ENCODE measurements at places on chromosomes 3 and 15.

DNA sequence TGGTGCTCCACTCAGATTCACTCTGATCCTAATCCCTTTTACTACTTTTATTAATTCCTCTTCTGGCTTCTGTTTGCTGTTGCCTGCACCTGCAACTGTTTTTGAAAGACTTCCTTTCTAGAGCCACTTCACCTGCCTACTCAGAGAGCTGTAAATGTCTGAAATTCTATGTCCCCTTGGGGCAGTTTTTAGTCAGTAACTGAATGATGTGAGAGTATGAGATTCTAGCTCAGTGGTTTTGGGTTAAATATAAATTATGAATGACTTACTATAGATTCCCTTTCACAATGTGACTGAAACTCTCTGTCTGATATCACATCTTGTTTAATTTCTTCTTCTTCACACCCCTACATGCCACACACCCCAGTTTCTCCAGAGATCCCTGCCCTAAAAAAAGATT is 47.8 kb upstream of the LRRC3B start:
- DNase-seq: no peak

DNA sequence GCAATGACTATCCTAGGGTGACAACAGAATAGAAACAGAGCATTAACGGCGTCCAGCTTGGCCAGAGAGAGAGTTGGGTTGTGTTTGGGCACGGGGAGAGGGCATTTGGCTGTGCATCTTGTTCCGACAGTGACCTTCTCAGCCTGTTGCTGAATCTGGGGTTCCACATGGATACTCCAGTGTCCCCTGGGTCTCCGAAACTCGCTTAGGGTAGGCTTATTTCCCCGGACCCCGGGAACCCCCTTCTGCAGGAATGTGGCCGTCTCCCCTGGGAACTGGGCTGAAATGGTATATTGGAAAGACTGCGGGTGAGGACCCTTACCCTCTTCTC is 7.9 kb downstream of the SHOX2 start:
- DNase-seq: no peak

DNA sequence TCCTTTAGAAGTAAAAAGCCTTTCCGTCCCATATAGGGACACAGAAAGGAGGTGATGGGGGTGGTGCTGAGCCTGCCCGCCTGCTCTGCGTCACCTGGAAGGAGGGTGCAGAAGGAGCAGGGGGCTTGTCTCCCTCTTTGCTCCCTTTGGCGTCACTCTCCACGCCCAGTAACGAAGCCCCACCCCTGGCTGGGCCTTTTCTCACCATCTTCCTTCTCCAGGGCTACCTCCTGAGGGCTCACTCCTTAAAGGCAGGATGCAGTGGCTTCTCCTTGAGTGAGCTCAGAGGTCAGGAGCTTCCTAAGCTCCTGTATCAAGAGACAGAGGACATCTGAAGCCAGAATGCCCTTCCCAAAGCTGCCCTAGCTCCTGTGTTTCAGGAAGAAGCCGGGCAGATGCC is 31.5 kb downstream of the SLCO3A1 start:
- DNase-seq: no peak

DNA sequence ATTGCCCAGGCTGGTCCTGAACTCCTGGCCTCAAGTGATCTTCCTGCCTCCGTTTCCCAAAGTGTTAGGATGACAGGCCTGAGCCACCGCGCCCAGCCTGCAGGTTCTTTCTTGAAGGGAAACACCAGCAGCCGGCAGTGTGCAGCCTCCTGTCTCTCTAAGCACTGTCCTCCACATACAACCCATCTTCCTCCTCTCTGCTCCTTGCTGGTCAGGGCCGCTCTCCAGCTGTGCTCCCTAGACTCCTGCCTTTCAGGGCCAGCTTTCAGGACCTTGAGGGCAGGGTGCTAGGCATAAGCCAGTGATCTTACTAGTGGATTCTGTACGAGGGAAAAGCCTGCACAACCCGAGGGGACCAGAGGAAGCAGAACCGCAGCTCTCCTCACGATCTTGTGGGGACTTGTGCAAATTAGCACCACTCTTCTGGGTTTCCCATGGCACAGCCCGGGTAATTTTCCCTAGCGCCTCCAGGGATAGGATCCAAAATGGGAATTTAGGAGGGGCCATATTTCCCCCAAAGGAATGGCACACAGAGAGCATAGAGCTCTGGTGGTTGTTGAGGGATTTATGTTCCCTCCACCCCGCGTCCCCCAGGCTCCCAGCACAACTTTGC is 18.2 kb upstream of the CORO2B start:
- no peak for DNase-seq

GRCh38 chr3:123682781-123683504 is 98.1 kb upstream of the HACD2 start:
- DNase-seq: no peak

- DNase-seq: no peak
These were observed 22.1 kb downstream of the SATB1 start for GRCh38 chr3:18403061-18403460.

DNA sequence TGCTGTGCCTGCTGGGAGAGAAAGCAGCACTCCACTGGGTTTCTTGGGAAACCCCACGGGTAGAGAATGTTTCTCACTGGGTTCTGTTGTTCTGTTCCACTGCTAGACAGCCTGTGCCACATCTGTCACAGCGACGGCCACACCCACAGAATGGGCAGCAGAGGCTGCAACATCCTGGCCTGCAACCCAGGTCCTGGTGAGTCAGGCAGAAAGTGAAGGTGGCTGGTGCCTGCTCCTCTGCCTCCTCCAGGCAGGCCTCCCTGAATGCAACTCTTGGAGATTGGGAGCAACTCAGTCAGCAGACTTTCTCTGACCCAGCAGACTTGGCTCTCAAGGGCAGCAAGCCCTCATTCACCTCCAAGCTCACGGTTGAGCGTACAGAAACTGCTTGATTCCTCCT is 13.0 kb downstream of the C3orf18 start:
- no peak for DNase-seq

- no peak for DNase-seq
These were observed 94.7 kb upstream of the TUSC7 start for GRCh38 chr3:116614795-116615362.

- DNase-seq: no peak
These were observed 3.0 kb downstream of the PLA1A start for GRCh38 chr3:119600732-119601131.

GRCh38 chr3:181290941-181291340 is 301.4 kb upstream of the DNAJC19 start:
- DNase-seq: no peak

DNA sequence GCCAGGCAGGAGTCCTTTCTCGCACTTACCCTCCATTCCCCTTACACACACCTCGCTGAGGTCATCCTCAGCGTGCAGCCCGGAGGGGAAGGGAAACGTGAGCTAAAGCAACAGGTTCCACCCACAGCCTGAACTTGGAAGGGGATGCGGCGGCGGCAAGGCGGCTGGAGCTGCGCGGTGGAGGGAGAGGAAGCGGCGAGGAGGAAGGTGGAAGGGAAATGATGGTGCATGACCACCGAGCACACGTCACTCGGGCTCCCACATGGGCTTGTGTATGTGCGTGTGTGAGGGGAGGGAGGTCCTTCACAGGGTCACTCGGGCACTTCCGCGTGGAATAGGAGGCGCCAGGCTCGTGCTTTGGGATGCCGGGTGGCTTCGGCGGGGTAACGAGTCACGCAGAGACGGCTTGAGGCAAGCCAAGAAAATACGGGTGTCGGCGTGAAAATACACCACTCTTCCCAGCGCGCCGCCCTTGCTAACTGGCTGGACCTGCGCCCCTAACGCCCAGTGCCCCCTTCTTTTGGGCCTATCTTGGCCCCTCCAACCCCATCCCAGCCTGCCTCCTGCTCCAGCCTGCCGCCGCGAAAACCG is 225.5 kb upstream of the IL12A start:
- no peak for DNase-seq

GRCh38 chr3:182717216-182717615 is 76.1 kb upstream of the ATP11B start:
- DNase-seq: no peak

GRCh38 chr3:191256405-191256804 is 57.4 kb downstream of the OSTN start:
- DNase-seq: no peak

- DNase-seq: no peak
These were observed 83.0 kb upstream of the PDZRN3 start for GRCh38 chr3:73707772-73708171.

DNA sequence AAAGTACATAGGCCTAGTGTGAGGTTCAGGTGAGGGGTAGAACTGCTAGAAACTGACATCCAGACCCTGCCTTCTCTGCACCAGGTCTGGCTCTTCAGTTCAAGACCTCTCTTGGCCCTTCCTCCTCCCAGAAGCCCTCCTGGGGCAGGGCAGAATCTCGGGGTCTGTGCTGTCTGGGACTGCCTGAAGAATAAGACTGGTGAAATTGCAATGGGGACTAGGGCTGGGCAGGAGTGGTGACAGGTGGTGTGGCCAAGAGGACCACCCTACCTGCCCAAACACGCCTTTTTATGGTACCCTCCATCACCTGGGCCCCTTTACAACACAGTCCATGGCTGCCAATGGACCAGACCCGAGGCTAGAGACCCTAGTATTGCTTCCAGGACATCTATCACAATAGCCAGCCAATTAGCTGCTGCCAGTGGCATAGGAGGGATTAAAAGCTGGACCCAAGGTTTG is 1.5 kb upstream of the NCKIPSD start:
- DNase-seq: no peak

DNA sequence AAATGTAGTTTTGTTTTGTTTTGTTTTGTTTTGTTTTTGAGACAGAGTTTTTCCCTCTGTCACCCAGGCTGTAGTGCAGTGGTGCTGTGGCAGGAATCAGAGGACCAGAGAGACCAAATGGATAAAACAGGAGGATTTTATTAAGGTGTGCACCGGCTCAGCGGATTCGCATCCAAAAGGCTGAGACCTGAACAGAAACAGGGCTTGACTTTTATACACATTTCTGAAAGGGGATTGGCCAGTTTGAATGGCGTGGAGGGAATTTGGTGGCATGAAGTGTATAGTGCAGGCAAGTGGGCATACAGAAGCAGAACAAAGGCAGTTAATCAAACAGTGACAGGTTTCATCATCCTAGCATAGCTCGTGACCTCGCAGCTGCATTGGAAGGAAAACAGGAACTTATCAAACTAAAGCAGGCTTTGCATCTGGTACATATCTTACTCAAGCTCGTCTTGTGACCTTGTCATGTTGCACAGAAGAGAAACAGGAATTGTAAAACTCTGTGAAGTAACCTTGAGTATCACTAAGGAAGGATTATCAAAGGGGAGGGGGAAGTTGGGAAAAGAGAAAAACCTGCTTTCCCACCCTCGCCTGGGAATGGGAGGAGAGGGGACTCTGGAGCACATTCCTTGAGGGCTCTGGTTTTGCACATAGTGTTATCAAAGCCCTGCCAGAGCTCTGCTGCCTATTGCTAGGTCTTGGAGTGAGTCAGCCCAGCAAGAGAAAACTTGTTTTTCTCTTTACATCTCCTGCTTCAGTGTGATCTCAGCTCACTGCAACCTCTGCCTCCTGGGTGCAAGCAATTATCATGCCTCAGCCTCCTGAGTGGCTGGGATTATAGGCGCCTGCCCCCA is 38.5 kb downstream of the C3orf62 start:
- no peak for DNase-seq

- no peak for DNase-seq
These were observed 230.2 kb upstream of the CD96 start for GRCh38 chr3:111311709-111312235.

DNA sequence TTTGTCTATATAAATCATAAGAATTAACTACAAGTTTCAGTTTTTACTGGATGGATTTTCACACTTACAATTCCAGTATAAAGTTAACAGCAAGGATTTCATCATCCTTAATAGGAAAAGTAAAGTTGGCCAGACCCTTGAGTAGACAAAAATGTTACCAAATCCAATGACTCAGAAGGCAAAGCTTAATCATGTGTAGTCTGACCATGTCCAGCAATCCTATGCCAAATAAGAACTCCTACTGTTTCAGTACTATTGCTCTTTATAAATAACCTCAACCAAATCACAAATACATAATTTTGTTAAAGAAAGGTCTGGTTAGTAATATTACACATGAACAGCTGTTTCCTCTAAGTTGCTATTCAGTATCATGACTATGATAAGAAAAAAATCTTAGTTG is 35.0 kb downstream of the PLOD2 start:
- no peak for DNase-seq

- no peak for DNase-seq
These were observed 397.4 kb downstream of the FEZF2 start for GRCh38 chr3:61975936-61976335.

GRCh38 chr3:13574798-13575451 is 26.0 kb downstream of the FBLN2 start:
- DNase-seq: no peak

DNA sequence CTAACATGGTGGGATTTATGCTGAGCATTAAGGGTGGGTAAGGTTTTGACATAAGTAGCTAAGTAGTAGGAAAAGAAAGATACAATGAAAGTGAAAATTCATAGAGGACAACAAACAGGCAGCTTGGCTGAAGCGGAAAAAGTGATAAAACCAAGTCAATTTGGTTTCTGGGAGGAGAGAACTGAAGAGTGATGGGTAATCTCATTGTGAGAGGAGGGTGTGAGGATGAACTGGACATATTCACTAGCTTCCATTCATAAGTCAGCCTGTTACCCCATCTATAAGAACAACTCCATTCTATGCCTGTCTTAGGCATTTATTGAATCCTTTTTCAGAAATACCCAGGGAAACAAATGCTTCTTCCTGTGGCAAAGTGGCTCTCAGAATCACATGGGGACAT is 67.1 kb upstream of the BBX start:
- DNase-seq: no peak

- no peak for DNase-seq
These were observed 34.9 kb upstream of the ATP13A3 start for GRCh38 chr3:194521510-194522260.

GRCh38 chr3:66904831-66905493 is 93.1 kb upstream of the KBTBD8 start:
- DNase-seq: no peak
